GM19239 (cell line): ENCODE measurements at places on chromosomes 6 and 20.

DNA sequence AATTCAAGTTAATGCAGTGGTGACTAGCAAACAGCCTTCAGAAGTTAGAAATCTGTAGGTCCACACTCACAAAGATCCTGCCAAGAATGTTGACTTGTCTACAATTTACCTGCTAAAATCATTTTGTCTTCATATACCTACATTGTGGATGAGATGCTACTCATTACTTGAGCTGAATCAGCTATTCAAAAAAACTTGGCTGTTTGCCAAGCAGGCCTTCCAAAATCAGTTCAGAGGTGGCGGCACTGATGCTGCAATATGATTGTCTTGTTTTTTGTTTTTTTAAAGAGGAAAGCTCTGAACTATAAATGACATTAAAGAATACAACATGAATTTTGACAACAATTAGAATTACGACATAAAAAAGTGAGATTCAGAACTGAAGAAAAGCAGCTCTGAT is 354.7 kb upstream of the KHDRBS2 start:
- no peak for DNase-seq

- no peak for DNase-seq
Measured at GRCh38 chr20:1491281-1491840, at the start of gene SIRPB2. SIRPB2 (minus strand) TSS chr20:1491420; CDS start chr20:1491359, 61 bp downstream.

GRCh38 chr6:24844903-24845302 is 46.2 kb upstream of the ARMH2 start:
- no peak for DNase-seq

GRCh38 chr20:53950031-53950430 is 120.4 kb downstream of the BCAS1 start:
- DNase-seq: no peak

DNA sequence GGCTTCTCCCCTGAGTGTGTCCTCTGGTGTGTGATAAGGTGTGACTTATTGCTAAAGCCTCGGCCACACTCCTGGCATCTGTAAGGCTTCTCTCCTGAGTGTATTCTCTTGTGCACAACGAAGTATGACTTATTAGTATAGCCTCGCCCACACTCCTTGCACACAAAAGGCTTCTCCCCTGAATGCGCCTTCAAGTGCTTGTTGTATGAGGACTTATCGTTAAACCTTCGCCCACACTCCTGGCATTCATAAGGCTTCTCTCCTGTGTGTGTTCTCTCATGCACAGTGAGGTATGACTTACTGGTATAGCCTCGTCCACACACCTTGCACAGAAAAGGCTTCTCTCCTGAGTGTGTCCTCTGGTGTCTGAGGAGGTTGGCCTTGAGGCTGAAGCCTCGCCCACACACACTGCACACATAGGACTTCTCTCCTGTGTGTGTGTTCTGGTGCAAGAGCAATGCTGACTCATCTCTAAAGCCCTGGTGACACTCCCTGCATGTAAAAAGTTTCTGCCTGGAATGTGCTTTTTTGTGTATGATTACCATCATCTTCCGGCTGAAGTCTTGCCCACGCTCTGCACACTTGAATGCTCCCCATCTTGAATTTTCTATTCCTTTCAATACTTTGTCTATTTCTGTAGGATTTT is 20.4 kb downstream of the ZNF337 start:
- no peak for DNase-seq

GRCh38 chr20:57748601-57749130 is 38.9 kb upstream of the PMEPA1 start:
- peak; percentile 22 for DNase-seq

- DNase-seq: no peak
Measured at GRCh38 chr20:51492167-51493092, 50.1 kb downstream of the NFATC2 start.

DNA sequence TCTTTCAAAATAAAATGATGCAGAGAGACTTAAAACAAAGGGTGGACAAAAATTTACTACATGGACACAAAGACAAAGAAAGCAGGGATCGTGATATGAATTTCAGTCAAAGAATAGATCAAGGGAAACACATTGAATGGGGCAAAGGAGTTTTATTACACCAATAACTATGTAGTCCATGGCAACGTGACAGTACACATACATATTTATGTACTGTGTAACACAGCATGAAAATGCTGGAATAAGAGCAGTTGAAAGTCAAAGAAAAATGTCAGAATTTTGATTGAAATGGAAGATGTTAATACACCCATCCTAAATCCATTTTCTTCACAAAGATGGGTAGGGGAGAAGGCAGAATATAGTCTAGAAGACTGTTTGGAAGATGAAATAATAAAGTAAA is 9.4 kb upstream of the RIN2 start:
- DNase-seq: no peak

- DNase-seq: no peak
Measured at GRCh38 chr20:62962891-62963613, 10.5 kb downstream of the SLC17A9 start.
